ENCODE measurements at places on chromosomes 16 and 17.

DNA sequence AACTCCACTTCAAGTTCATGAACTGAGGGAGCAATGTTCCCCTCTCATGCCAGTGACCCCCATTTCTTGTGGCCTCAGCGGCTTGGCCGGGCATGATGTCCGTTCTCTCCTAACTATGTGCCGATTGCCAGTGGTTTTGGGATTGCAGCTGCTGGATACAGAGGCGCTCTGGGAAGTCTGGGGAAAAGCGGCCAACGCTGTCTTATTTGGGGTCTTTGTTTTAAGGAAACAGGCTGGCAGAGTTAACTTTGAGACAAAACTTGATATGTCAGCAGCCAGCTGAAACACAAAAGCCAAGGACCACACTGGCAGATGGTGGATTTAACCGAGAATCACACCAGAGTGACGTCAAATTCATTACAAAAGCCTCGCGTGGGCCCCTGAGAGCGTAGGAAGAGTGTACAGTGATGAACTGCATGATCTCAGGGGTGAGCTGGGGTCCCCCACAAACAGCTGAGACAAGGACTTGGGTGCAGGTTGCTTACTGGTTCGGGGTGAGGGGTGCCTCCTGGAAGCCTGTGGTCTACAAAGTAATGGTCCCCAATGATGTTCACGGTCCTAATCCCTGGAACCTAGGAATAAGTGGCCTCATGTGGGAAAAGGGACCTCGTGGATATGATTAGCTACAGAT is 180.4 kb downstream of the IRF8 start:
- no peak for DNase-seq

DNA sequence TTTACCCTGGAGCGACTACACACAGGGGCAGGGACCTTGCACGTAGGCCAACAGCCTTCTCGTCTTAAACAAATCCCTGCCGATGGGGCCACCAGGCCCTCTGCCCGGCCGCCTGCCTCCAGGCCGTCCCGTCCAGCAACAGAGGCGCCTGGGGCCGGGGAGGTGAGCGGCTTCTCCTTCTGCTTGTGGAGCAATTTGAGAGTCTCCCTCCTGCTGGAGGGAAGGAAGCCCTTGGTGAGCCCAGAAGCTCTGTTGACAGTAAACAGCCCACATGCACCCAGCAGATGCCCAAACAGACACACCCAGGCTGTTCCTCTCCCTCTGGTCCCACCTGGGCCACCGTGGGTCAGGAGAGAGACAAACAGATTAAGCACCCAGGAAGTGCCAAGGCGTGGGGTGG is 8.1 kb downstream of the SLC43A2 start:
- no peak for DNase-seq

DNA sequence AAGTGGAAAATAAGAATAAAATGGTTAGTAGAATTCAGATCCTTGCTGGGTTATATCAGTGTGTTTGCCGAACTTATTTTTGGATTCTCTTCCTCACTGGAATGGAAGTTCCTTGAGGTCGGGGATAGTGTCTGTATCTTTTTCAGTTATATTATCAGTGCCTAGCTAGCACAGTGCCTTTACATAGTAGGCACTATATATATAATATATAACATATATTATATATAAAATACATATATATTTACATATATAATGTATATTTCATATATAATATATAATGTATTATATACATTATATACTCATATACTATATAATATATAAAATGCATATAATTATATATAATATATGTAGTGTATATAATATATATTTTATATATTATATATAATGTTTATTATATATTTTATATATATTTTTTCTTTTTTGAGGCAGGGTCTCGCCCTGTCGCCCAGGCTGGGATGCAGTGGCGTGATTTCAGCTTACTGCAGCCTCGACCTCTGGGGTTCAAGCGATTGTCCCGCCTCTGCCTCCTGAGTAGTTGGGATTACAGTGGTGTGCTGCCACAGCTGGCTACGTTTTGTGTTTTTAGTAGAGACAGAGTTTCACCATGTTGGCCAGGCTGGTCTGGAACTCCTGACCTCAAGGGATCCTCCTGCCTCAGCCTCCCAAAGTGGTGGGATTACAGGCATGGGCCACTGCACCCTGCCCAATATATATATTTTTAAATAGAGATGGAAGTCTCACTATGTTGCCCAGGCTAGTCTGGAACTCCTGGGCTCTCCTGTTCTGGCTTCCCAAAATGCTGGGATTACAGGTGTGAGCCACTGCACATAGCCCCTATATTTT is 3.2 kb downstream of the NFATC3 start:
- peak; percentile 14 for DNase-seq

DNA sequence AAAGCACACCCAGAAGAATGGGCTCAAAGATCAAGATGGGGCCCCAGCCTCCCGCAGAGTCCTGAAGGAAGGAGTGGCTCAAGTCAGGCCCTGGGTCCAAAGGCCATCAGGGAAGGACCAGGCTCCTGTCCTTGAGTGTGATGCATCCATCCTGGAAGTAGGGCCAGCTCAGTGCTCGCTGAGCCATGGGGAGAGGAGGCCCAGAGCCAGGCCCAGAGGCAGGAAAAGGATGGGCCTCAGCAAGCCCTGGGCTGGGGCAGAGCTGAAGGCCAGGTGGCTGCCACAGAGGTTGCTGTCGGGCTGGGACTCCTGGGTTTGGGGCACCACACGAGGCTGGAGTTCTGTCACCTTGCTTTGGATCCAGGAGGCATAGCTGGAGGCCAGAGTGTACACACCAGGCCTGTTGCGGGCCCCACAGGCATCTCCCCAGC is 3.7 kb downstream of the PRSS8 start:
- no peak for DNase-seq

GRCh38 chr16:74724820-74725549 is 24.3 kb upstream of the MLKL start:
- DNase-seq = no peak

DNA sequence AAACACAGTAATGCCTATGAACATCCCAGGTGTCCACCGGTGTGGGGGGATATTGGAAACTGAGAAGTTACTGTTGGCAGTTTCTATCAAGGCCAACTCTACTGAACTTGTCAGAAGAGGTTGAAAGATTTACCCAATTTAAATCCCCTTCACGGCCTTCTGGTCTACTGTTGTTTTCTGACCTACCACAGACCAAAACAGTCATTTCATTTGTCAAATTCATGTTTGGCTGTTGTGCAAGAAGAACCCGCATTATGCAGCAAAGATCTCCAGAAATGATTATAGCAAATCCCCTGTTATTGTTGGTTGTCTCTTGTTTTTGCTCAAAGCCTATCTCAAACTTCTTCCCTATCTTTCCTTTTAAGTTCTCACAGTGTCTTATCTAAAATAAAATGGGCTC is 73.1 kb upstream of the MAF start:
- no peak for DNase-seq

DNA sequence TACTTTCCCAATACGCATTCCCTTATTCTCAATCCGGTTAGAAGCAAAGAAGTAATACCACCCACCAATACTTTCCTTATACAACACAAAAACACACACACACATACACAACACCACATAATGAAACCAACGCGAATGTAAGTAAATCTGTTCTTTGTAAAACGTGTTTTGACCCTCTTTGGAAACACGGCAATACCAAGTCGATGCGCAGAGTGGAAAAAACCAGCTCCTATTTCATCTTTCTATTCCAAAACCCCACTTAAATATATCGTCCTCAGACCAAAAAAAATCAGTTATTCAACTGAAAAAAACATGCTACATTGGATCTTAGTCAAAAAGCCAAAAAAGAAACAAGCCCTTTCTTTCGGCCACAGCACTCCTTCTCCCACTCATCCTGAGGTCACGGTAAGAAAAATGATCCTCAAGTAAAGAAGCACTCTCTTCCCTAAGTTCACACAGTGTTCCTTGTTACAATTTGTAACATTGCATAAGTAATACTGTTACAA is 31.0 kb upstream of the ARL4D start:
- DNase-seq = peak; percentile 90

DNA sequence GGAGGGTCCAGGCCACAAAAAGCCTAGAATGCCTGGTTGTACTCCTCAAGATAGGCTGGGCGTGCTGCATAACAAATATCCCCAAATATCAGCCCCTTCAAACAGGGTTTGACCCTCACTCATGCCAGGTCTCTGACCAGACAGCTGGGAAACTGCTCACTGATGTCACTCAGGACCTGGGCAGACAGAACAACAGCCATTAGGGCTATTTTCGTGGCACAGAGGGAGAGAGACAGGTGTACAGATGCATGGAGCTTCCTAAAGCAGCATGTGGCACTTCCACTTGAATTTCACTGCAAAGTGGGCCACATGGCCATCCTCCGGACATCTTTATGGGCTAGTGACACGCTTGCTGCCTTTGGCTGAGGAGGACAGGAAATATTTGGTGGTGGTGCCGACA is 73.1 kb downstream of the SREBF1 start:
- DNase-seq = no peak

DNA sequence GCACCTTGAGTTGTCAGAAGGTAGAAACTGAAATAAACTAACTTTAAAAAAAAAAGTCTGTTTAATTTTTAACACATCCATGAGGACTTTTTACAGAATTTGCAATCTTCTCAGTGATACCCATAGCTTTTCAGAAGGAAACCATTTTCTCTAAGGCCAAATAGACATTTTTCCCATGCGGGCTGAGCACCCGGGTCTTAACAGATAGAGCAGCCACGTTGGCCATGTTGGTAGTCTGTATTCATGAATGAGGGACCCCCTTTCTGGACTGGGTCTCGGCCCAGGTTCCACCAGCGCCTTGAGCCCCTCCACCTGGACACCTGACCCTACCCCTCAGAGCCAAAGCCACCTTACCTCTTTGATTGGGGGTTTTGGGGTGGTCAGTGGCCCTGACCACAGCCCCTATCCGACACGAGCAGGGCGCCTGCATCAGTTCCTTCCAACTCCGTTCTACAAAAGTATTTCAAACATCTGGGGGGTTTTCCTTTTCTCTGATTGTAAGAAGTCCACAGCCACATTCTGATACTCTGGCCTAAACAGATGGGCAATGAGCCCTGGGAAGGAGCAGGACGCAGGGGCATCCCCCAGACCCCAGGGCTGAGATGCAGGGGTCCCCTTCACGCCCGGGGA is 18.0 kb downstream of the CIBAR2 start:
- no peak for DNase-seq

DNA sequence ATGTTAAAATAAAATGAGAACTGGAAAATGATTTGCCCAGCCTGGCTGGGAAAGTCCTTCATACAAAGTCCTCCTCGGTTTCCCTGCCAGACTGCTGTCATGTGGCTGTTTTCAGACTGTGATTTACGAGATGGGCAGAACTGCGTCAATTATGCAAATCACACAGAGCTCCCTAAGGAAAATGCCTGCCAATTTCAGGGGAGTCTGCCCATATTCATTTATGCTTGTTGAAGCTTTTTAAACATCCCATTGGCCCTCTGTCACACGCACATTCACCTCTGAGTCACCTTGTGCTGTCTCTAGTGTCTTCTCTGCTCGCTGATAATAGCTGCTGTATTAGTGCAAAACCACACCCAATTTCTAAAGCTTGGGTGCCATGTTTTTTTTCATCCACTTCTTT is 81.7 kb upstream of the FAM20A start:
- DNase-seq = no peak

DNA sequence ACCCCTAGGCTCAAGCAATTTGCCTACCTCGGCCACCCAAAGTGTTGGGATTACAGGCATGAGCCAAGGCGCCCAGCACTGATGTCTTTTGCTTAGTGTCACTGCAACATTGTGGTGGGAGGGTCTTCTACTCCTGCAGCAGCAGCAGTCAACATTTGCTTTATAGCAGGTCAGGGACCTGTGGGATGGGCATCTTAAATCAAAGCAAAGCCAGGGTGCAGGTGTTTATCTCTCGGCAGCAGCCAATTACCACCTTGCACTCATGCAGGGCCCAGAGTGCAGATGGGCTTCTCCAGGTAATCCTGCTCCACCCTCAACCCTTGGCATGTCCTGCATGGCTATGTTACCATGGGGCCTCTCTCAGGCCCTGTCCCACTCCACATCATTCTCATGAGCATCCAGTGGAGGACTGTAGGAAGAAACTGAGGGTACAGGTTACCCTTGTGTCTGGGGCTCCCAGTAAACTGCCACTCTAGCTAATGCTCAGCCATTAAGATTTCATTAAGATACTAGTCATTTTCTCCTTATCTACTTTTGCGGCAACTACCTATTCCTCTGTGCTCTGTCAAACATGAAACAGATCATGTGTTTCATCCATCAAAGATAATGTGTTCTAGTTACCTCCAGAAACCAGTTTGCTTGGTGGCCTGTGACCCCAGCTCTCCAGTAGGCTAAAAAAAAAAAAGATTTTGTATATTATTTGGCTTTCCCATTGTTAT is 16.8 kb downstream of the ADGRG5 start:
- DNase-seq = no peak

DNA sequence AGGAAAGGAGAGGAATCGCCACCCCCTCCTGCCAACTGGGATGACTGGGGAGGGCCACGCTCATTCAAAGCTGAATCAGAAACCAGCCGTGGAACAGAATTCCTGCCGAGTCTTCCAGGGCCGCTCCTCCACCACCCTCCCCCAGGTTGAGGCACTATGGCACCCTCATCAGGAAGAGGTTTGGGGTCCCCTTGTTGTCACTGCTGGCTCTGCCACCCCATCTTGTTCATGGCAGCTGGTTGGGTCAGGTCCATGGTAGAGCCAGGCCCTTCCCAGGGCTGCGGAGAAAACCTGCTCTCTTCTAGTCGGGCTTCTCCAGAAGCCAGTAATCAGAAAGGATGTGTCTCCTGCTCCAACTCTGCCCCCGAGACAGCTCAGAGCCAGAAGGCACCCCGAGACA is 41.8 kb downstream of the KCNJ12 start:
- DNase-seq = no peak

DNA sequence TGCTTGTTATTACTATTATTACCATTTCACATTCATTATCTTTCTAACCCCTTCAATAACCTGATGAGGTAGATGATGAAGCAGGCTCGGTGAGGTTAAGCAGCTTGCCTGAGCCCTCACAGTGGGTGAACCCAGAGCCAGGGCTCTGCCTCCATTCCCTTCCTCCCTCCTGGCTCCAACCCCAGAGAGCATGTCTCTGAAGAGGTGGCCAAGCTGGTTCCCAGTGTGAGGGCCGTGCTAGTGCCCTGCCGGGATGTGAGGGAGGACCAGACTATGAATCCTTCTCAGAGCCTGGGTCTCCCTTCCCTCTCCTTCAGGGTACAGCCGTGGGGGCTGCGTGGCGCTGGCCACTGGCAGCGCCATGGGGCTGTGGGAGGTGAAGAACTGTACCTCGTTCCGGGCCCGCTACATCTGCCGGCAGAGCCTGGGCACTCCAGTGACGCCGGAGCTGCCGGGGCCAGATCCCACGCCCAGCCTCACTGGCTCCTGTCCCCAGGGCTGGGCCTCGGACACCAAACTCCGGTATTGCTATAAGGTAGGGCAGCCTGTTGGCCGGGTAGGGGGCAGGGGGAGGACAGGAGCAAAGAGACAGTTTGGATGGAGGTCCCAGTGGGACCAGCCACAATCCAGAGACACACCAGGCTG is 49.6 kb downstream of the MRC2 start:
- no peak for DNase-seq

Data from NCI-H82 (cell line).